ENCODE measurements at places on chromosomes 7 and 10.

DNA sequence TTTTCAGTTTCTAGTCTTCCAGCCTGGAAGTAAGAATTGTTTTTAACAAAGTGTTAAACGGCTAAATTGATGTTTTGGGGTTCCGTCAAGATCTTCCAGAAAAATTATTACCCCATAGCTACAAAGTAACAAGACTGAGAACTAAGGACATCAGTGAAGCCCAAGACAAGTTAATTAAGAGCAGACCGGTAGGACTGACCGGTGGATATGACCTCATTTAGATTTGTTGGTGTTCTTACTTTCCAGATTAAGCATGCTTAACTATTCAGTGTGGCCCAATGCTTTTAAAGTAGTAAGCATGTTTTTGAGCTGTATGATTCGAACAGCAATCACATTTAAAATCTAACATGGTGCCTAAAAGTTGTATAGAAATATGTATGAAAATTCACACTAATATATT, 73.1 kb upstream of the RPA3 start:
- H3K27me3 ChIP-seq, result no peaks in the 10 kb centered on the region

DNA sequence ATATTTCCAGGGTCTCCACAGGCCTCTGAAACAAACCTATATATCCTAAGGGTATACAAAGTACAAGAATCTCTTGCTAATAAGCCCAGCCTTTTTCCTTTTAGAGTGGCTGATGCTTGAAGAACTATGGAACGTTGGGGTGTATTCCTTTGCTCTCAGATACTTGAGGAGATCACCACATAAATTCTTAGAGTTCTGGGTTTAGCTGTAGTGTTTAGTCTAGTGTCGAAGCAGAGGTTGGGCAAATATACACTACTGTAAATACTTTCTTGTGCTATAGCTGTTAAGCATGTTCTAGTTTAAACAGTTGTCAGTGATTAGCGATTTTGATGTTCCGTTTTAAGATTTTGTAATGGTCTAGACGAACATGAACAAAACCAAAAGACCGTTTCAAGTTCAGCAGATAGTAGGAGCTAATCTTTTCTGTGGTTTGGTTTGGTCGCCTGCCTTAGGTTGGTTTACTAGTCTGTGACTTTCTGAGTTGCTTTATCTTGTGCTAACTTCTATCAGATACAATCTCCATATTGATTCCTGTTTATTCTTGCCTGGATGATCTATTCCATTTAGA, 229.6 kb downstream of the NSUN6 start:
- peaks cover 41% of the 10 kb centered on the region for H3K4me1 ChIP-seq
- H3K4me3 ChIP-seq, result no peak overlapping the region
- no peaks in the 10 kb centered on the region for H3K27me3 ChIP-seq
- no peaks in the 10 kb centered on the region for H3K36me3 ChIP-seq

DNA sequence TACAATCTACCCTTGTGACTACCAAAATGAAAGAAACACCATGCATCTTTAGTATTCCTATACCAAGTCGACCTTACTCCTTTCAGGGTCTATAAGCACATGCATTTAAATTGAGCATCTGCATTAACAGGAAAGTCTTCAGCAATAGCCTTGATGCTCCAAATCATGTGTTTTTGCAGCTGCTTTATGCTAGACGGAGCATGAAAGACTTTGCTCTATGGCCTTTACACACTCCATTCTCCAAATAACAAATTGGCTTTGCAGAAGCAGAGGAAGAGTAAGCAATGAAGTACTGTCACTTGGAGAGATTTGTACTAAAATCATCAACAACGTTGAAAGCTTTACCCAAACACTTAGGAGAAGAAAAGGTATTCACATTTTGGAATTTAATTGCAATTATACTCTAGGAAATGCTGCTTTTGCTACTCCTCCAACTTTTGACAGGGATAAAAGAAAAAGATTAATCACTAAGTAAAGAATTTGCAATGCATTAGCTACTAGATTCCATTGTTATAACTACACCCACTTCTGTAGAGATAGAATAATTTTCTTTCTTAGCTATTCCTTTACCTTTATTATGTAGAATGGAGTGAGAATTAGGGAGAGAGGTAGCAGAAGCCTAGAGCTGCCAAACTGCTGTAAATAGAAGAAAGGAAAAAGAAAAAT, 131.8 kb downstream of the SEMA3E start:
- H3K27ac ChIP-seq, result no peak overlapping the region
- no peaks in the 10 kb centered on the region for H3K36me3 ChIP-seq
- no peak overlapping the region for H3K4me3 ChIP-seq
- no peaks in the 10 kb centered on the region for H3K27me3 ChIP-seq
- H3K4me1 ChIP-seq, result no peaks in the 10 kb centered on the region

DNA sequence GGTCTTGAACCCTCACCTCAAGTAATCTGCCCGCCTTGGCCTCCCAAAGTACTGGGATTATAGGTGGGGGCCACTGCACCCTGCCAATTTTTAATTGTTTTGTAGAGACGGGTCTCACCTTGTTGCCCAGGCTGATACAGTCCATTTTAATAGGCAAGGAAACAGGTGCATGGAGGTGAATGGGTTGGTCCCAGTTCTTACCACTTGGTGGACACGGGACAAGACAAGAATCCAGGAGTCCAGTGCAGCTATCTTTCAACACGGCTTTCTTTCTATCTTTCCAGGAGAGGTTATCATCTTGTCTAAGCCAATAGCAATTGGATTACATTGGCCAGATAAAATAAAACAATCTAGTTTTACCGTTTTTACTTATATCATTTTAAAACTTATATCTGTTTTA, 23.8 kb downstream of the TCF7L2 start:
- H3K4me3 ChIP-seq, result no peak overlapping the region
- H3K36me3 ChIP-seq, result peaks cover 9% of the 10 kb centered on the region
- peaks cover 10% of the 10 kb centered on the region for H3K4me1 ChIP-seq
- H3K27ac ChIP-seq, result no peak overlapping the region
- H3K27me3 ChIP-seq, result no peaks in the 10 kb centered on the region
- DNase-seq, result no peak

- no peak for DNase-seq
- H3K27ac ChIP-seq, result peak overlapping the region; percentile 50
- peaks cover 30% of the 10 kb centered on the region for H3K4me1 ChIP-seq
- H3K4me3 ChIP-seq, result no peak overlapping the region
These were observed 3.7 kb upstream of the JCAD start for GRCh38 chr10:30063099-30063498.

DNA sequence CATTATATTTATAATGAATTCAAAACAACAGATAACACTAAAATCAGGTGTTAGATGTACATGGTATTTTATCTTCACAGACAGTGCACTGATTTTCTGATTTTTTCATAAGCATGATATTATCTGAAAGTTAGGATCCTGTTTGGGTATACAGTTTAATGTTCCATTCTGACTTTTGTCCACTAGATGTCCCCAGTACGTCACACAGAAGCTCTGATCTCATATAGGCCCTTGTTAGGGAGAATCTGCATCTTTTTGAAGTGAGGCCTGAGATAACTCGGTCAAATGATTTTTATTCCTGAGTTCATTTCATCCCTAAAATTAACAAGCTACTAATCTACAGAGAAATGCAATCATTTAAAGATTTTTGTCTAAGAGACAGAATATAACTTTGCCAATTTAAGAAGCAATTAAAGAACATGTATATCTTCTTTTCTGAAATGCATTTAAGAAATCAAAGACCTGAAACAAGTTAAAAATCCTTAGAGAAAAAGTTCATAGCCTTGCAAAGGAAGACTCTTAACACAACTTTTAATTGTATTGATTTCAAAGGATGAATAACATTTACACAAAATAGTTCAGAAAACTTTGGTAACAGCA, 72.0 kb upstream of the TES start:
- no peaks in the 10 kb centered on the region for H3K27me3 ChIP-seq
- no peak for DNase-seq
- peaks cover 18% of the 10 kb centered on the region for H3K4me1 ChIP-seq
- H3K27ac ChIP-seq, result no peak overlapping the region
- no peaks in the 10 kb centered on the region for H3K36me3 ChIP-seq

DNA sequence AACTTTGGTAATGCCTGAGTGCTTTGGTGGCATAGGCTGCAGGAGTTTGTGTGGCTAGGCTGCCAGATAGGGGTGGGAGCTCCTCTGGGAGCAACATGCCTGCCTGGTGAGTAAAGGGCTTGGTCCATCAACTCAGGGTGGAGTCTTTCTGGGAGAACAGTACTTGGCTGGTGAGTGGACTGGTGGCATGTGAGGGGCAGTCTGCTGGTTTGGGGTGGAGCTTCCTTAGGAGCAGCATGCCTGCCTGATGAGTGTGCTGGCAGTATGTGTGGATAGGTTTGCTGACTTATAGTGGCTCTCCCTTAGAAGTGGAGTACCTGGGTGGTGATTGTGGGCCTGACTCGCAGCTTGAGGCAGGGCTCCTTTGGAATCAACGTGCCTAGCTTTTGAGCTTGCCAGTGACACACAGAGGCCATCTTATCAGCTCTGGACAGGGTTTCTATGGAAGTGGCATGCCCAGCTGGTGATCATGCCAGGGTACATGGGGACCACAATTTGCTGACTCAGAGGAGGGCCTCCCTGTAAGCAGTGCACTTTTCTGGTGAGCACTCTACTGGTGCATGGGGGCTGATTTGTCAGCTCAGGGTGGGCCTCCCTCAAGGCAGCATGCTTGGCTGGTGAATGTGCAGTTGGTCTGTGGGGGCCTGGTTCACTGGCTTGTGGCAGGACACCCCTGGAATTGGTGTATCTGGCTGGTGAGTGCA, 35.0 kb upstream of the SRI start:
- H3K36me3 ChIP-seq, result no peaks in the 10 kb centered on the region
- no peak for DNase-seq
- no peaks in the 10 kb centered on the region for H3K4me1 ChIP-seq
- H3K27ac ChIP-seq, result no peak overlapping the region

DNA sequence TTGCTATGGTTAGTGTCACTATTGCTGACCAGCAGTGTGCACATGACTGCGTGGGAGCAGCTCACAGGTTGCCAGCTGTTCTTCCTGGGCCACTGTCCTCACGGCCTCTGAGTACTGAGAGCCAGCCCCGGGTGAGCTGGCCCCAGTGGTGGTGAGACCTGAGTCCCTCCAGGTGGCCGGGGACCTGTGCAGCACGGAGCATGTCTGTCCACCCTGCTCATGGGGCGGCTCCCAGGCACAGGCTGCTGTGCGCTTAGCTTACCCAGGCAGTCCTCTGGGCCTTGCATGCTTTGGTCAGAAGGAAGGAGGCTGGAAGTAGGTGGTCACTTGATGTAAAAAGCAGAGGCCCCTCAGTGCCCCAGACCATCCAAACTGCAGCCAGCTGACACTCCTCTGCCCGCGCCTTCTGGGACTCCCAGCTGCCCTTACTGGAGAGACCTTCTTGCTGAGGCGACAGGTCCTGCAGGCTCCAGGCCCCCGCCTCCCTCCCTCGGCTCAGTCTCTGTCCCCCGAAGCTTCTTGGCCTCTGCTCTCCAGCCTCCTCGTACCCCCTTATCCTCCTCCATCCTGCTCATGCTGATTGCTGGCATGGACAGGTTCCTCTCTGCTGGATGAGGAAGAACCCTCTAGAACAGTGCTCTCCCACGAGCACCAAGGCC, 30.9 kb upstream of the DPYSL4 start:
- no peak overlapping the region for H3K4me3 ChIP-seq
- H3K27ac ChIP-seq, result no peak overlapping the region
- H3K27me3 ChIP-seq, result no peaks in the 10 kb centered on the region
- no peaks in the 10 kb centered on the region for H3K4me1 ChIP-seq
- no peak for DNase-seq

GRCh38 chr10:121339114-121339513, 259.1 kb downstream of the FGFR2 start:
- H3K4me1 ChIP-seq, result peaks cover 19% of the 10 kb centered on the region
- H3K36me3 ChIP-seq, result no peaks in the 10 kb centered on the region
- DNase-seq, result no peak
- H3K27me3 ChIP-seq, result no peaks in the 10 kb centered on the region
- H3K27ac ChIP-seq, result no peak overlapping the region

DNA sequence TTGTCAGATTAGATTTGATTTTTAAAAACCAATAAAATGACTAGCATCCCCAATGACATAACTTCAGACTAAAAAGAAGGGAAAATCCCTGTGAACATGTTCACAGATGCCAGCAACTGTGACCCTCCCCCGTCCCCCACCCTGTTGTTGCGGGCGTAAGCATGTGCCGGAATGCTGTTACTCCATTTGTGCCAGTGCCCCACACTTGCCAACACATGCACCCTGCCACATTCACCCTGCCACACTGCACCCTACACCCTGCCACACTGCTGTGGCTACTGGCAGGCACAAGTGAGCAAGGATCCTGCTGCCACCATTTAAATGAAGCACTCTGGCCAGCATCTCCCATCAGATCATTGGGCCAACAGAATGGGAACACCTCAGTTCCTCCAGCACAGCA, 540.2 kb downstream of the GRID1 start:
- H3K27ac ChIP-seq, result no peak overlapping the region
- no peaks in the 10 kb centered on the region for H3K4me1 ChIP-seq
- no peaks in the 10 kb centered on the region for H3K27me3 ChIP-seq
- no peak overlapping the region for H3K4me3 ChIP-seq

DNA sequence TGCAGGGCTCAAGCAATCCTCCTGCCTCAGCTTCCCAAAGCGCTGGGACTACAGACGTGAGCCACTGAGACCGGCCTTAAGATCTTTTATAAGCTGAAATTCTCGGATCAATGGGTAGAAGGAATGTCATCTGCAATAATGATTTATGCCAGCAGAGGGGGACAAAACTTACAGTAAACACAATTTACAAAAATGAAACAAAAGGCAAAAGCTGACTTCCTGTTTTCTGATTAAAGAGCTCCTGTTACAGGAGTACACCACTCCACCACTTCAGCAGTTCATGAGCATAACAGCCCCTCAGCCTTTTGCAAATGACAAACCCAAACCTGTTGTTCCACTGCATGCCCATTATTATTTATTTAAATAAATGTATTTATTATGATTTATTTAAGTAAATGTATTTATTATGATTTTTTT, 88.5 kb upstream of the ATP6V0A4 start:
- no peak overlapping the region for H3K27ac ChIP-seq
- H3K4me1 ChIP-seq, result peaks cover 18% of the 10 kb centered on the region
- DNase-seq, result no peak
- no peaks in the 10 kb centered on the region for H3K36me3 ChIP-seq

- H3K4me1 ChIP-seq, result no peaks in the 10 kb centered on the region
- H3K27me3 ChIP-seq, result peaks cover 14% of the 10 kb centered on the region
- DNase-seq, result peak; percentile 44
These were observed 116.6 kb upstream of the GALNT17 start for GRCh38 chr7:71015252-71015900.

DNA sequence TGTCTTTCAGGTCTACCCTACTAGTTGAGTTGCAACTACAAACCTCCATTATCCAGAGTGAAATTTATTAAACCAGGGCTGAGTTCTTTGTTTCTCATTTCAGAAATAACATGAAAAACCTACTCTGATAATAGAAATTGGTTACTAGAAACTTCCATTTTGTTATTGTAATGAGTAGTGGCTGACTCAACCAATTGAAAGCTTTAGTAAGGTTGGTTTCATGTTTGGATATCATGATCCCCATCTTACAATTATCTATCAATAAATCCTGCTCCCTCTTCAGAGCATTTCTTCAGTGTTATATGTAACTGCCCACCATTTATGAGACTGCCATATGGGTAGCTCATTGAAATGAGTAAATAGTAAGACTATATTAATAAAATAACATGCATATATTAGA, 16.9 kb downstream of the MDFIC start:
- no peak overlapping the region for H3K27ac ChIP-seq
- H3K4me3 ChIP-seq, result no peak overlapping the region
- no peaks in the 10 kb centered on the region for H3K36me3 ChIP-seq
- peaks cover 47% of the 10 kb centered on the region for H3K4me1 ChIP-seq
- H3K27me3 ChIP-seq, result no peaks in the 10 kb centered on the region
- no peak for DNase-seq

- peaks cover 95% of the 10 kb centered on the region for H3K27me3 ChIP-seq
- no peaks in the 10 kb centered on the region for H3K36me3 ChIP-seq
- peaks cover 13% of the 10 kb centered on the region for H3K4me1 ChIP-seq
These were observed 4.2 kb downstream of the KCNMA1 start for GRCh38 chr10:77633376-77633775.
